Activated CD4-positive, alpha-beta T cell treated with anti-CD3 and anti-CD28 coated beads for 36 hours (primary cell): ENCODE measurements at places on chromosomes 5 and 9.

DNA sequence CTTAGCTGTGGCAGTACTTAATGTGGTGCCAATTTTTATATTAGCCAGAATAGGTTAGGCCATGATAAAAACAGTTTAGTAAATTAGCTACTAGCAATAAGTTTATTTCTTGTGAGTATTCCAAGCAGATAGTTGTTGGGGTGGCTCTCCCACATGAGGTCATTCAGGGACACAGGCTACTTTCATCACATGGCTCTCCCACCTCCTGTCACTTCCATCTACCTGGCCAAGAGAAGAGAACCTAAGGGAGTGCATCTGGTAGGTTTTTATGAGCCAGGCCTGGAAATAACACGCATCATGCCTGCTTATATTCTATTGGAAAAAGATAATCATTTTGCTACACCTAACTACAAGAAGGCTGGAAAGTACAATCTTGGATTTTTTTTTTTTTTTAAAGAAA, 161.4 kb upstream of the CCNH start:
- no peak for DNase-seq

- DNase-seq, result no peak
Observed at GRCh38 chr5:9439531-9440292, 106.2 kb downstream of the SEMA5A start.

- DNase-seq, result no peak
Observed at GRCh38 chr9:3243683-3244082, 282.1 kb downstream of the RFX3 start.

- DNase-seq, result no peak
Observed at GRCh38 chr5:21184581-21184980, 1196.6 kb upstream of the CDH18 start.

- no peak for DNase-seq
Observed at GRCh38 chr9:37944671-37945481, 40.9 kb upstream of the SLC25A51 start.

- no peak for DNase-seq
Observed at GRCh38 chr5:138577452-138577851, 2.3 kb upstream of the HSPA9 start.

- DNase-seq, result no peak
Observed at GRCh38 chr9:69621730-69622460, 50.3 kb downstream of the APBA1 start.

- DNase-seq, result no peak
Observed at GRCh38 chr5:5416733-5417132, 5.7 kb upstream of the ICE1 start.

- no peak for DNase-seq
Observed at GRCh38 chr5:1910081-1910760, 27.5 kb upstream of the IRX4 start.

GRCh38 chr9:133728856-133729616, 9.1 kb downstream of the SARDH start:
- no peak for DNase-seq

- no peak for DNase-seq
Observed at GRCh38 chr5:143636931-143637528, 174.9 kb upstream of the HMHB1 start.

DNA sequence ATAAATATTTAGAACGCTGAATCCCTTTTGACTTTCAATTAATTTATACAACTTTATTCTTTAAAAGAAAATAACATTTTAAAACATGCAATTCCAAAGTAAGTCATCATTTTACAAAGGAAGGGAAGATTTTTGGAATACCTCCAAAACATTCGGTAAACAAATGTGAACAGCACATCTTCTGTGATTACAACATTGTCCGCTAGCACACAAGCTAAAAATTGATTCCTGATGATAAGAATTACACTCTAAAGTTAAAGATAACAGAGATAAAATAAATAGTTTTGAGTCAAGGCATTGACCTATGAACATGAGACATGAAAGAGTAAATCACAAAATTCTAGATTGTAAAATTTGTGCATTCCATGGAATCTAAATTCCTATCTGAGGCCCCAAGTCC, 56.2 kb upstream of the TRAF1 start:
- no peak for DNase-seq

GRCh38 chr9:108049026-108049607, 559.5 kb upstream of the KLF4 start:
- no peak for DNase-seq

DNA sequence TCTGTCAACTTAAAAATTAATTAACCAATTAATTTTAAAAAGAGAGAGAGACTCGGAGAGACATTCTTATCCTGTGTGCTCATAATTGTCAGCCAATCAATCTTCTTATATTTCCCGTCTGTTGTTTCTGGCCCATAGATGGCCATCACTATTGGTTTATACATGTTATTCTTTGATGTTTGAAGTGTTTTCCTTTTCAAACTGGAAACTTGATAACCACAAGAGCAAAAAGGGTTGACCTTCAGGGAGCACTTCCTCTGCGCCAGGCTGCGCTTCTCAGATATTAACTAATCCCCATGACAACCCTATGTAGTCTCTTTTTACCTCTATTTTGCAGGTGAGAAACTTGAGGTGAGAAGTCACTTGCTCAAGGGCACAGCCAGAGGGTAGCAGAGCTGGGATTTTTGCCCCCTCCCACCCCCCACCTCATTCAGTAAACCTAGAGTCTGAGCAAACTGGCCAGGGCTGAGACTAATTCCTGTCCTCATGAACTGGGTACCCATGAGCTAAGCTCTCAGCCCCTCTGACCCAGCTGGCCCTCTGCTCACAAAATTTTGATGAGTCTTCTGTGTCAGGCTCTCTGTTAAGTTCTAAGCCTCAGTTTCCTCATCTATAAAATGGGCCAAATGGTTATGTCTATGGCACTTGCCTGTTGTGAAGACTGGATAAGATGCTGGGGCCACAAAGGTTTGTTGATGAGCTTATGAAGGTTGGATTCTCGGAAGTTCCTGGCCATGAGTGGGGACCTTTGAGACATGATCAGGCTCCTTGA, 86.0 kb upstream of the SH3PXD2B start:
- no peak for DNase-seq

DNA sequence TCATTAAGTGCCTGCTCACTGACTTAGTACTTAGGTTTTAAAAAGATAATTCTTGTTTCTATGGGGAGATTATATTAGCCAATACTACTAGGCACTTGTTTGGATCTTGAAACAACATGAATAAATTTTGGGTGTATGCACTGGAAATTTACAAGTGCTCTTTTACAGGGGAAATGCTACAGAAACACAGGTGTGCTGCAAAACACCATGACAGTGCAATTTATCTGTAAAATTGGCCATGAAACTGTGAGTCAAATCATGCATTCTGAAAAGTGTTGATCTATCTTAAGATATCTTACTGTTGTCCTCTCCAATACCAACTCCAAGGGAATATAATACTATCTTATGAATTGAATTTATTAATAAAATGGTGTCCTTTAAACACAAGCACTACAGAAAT, 12.1 kb upstream of the PCDHB1 start:
- no peak for DNase-seq

DNA sequence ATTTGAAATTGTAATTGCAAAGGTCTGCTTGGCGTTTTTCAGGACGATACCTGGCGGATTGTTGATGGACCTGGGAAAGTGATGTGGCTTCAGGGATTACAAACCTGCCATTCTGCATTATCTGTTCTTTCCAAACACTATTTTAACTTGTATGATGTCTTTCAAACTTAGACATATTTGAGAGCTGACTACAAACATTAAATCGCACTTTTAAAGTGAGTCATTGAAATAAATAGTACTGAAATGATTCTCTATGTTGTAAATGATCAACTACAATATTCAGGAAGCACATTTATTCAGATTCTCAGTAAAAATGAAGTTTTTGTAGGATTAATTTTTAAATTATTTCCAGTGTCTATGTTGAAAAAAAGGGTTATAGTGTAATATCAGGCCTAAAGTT, 32.3 kb upstream of the TMEM171 start:
- no peak for DNase-seq

DNA sequence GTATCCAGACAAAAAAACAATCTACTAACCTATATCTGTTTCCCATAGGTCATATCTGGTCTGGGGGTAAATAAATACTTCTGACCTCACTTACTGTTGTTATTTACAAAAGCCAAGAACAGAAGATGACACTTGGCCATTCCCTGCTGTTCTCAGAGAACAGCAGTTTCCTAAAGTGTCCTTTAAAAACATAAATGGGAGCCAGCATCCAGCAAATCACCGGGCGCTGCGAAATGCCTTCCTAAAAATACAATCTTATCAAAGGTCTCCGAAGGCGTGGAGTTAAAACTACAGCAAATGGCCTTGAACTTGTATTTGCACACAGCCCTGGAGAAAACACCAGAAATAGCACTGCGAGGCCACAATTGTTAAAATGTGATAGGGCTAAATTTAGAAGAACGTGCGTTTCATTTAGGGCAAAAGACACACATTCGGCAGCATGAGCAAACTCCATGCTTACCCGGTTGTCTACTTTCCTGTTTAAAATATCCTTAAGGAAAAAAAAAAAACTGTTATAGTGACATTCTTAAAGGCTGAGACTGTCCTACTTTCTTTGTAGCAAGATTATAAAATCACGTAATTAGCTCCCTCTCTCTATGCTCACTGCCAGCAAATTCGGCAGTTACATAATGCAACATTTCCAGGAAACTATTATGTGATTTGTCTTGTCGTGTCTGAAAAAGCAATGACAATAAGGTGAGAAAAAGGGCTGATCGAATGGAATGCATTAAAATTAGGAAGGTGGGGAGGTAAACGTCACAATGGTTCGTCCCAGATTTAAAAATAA, 1.5 kb downstream of the NFIL3 start:
- no peak for DNase-seq

GRCh38 chr5:102649731-102650130, 105.4 kb upstream of the PAM start:
- DNase-seq, result no peak

DNA sequence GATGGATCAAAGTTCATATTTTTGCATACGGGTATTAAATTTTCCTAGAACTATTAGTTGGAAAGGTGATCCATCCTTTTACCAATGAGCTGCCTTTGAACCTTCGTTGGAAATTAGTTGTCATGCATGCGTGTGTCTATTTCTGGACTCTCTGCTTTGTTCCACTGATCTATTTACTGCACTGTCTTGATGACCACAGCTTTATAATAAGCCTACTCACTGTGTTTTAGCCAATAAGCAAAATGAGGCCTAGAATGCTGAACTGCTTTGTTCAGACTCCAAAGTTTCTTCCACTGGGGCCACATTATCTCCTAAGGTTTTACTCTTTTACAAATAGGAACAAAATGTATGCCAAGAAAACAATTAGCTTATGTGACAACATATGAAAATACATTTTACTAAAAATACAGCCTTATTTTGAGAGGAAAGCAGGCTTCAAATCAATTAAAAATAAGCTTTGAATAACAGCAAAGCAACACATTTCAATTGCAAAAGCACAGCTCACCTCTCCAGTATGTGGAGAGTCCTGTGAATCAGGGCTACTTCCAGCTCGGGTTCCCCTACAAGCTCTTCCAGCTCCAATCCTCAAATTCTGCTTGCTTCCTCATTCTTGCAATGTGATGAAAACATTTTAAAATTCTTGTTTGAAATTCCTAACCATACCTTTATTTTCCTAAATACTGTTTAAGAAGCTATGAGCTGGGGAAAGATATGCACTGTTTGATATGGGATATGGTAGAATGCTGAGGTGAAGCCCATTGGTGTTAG, 72.0 kb downstream of the RETREG1 start:
- no peak for DNase-seq

DNA sequence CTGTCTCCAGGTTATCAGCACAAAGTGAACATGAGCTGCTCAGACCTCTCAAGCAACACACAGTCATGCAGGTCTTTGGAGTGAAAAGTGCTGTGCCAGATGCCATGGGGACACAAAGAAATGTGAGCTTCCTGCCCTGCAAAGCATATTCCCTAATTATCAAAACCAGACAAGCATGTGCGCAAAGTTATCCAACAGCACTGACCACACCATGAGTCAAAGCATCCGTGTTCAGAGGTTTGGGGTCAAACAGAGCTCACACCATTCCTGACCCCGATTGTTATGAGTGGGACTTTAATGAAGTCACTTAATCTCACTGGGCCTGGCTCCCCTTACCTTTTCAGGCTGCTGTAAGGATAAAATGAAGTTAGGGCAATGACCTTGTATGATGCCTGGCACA, 138.5 kb downstream of the SLIT3 start:
- no peak for DNase-seq

GRCh38 chr9:109520475-109521132, 22.5 kb upstream of the PTPN3 start:
- DNase-seq, result peak; percentile 70

DNA sequence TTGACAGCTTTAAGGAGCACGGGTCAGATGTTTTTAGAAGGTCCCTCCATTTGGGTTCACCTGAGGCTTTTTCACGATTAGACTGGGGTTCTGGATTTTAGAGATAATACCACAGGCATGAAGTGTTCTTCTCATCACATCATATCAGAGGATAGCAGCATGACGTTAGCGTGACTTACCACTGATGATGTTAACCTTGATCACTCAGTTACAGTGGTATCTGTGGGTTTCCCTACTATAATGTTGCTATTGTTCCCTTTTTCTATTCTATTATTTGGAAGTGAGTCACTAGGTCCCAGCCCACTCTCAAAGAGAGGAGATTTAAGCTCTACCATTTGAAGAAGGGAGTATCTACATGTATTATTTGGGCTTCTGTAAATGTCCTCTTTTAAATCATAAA, 300.0 kb downstream of the MAST4 start:
- DNase-seq, result peak; percentile 11

DNA sequence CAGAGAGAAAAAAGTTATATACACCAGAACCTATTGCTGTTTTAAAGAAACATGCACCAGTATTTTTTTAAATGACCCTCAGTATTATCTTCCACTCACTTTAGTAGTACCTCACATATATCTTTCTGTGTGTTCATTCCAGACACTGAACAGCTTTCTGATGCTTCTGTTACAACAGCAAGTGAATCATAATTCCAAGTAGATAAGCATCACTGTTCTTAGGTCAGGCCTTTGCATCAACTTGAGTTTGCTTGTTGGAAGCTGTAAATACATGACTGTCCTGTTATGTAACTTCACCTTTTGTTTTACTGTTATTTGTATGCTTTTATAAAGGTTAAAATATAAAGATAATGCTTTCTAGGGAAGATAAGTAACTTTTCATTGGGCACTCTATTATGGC, 184.4 kb downstream of the ISL1 start:
- no peak for DNase-seq

DNA sequence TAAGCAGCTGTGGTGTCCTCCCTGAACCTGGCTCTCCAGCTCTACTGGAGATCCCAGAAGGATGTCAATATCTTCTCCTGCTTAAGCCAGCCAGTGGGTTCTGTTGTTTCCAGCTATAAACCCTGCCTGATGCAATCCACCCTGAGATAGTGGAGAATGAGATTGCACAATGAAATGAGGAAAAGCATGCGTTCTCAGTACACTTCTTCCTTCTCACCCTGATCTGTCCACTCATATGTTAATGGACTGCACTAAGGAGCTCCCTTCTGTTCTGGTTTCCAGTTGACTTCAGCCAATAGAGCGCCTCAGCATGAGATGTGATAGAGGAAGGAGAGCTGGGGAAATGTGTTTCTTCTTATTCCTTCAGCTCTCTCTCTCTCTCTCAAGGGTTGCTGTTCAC, 40.0 kb upstream of the CDH6 start:
- no peak for DNase-seq

- no peak for DNase-seq
Observed at GRCh38 chr5:158421319-158421718, 562.4 kb upstream of the CLINT1 start.

GRCh38 chr5:128174951-128175350, 91.4 kb downstream of the SLC12A2 start:
- no peak for DNase-seq

GRCh38 chr5:135993880-135994636, 34.7 kb upstream of the TGFBI start:
- DNase-seq, result no peak
